ENCODE measurements at places on chromosomes 1 and 21.

- no peak for DNase-seq
Measured at GRCh38 chr21:44681861-44682579, at the start of gene KRTAP12-1. TSS of gene KRTAP12-1 (minus strand) at chr21:44682163. CDS start at chr21:44682123, 40 bp downstream.

- DNase-seq: no peak
Measured at GRCh38 chr1:173422456-173422976, 54.6 kb upstream of the PRDX6 start.

DNA sequence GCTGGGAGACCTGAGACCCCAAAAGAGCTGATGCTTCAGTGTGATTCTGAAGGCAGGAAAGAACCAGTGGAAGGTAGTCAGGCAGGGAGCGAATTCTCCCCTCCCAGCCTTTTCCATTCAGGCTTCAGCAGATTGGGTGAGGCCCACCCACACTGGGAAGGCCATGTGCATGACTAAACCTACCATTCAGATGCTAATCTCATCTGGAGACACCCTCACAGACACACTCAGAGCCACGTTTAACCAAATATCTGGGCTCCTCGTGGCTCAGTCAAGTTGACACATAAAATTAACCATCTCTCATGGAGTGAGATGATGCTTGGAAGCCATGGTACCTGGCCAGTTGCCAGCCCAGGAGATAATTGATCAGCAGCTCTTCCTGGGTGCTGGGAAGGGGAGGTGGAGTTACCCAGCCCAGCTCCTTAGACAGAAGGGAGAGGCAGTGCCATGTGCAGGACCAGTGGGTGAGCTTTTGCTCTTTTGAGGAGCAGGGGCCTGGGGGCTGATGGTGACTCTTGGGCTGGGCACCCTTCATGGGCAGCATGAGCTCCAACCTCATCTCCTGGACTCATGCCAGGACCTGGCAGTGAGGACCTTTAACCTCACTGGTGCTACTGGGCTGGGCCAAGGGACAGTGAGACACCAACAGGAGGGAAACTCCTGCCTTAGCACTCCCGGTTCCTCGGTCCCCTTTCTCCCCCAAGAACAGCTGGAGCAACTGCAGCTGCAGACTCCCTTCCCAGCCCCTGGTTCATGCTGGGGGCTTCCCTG lies 89.0 kb upstream of the ACTL8 start:
- no peak for DNase-seq

DNA sequence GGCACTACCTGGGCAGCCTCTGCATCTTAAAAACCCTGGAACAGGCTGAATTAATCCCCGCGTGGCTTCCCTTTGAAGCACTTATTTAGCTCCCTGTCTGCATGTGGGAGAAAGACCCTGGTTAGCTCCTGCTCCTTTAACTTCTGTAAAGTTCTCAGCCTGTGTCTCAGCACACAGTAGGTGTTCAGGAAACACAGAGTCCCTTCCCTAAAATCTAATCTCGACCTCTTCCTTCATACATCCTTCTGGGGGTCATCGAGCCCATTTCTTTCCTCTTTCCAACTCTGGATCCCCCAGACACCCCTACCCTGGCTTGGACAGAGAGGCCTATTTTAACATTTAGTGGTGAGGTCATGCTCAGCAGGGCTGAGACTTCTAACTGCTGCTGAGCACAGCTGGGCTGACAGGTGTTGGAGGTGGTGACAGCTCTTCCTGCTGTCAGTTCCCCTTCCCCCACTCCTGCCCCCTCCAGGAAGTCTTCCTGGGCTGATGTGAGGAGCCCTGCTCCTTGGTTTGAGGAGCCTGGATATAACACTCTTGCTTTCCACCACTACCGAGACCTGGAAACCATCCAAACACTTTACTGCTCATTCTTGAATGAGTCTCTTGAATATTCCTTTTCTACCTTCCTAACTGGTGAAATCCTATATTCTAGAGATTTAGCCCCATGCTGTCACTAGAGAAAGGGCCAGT lies 5.3 kb downstream of the E2F2 start:
- DNase-seq: no peak

GRCh38 chr1:31984419-31985347 lies 29.0 kb upstream of the KHDRBS1 start:
- DNase-seq: no peak

GRCh38 chr1:221184131-221184794 lies 305.0 kb downstream of the HLX start:
- DNase-seq: no peak

GRCh38 chr1:203181586-203182386 lies 4.7 kb downstream of the CHI3L1 start:
- no peak for DNase-seq

DNA sequence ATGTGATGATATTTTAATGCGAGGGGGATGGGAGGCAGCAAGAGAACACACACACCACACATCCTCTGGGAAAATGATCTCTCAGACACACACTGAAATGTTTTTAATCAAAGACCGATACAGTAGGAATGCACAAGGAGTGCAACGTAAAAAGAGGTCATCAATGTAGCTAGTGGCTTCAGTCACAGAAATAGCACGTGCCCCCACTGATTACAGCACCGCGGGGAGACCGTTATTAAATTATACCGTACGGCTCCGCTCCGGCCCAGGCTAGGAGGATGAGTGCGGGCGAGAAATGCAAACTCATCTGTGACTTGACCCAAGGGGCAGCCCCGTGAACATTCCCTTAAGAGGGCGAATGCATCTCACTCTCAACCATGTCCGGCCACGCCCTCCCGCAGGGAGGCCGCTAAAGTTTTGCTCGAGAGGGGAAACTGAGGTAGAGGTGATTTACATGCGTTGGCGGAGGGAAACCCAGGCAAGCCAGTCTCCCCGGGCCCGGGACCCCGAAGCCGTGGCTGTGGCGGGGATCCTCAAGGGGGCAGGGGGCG lies 552 bp downstream of the UBR4 start:
- no peak for DNase-seq

DNA sequence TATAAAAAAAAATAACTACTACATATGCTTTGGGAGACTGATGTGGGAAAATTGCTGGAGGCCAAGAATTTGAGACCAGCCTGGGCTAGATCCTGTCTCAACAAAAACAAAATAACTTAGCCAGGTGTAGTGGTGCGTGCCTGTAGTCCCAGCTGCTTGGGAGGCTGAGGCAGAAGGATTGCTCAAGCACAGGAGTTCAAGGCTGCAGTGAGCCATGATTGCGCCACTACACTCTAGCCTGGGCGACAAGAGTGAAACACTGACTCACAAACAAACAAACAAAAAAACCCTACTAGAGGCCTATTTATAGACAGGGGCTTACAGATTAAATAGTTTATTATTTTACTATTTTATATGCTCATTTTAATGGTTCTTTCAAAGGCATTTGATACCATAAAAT lies 80.0 kb downstream of the LHX4 start:
- no peak for DNase-seq

GRCh38 chr1:28050776-28051175 lies 37.6 kb downstream of the EYA3 start:
- DNase-seq: no peak

GRCh38 chr1:228515200-228515834 lies 28.1 kb downstream of the RNF187 start:
- DNase-seq: no peak

- no peak for DNase-seq
Measured at GRCh38 chr1:5632224-5632623, 360.0 kb downstream of the NPHP4 start.

DNA sequence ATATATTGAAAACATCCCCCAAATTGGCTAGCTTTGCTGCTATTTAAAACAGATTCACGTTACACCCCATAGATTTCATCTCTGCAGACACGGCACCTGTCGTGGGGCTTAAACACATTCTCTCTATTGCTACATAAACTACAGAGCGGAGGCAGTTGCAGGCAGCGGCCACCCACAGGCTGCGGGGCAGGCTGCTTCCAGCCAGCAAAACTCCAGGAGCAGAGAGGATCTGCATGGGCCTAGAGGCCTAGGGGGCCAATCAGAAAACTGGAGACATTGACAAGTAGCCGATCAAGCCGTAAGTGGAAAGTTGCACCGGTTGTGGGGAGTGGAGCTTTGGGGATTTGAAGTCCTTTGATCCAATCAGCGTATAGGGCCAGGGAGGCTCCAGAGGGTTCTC lies 129.0 kb upstream of the KLHDC7A start:
- no peak for DNase-seq

Measured in GM06990 (cell line).